ENCODE measurements at places on chromosomes 12 and 14.

- H3K4me1 ChIP-seq, result no peaks in the 10 kb centered on the region
- no peak overlapping the region for H3K27ac ChIP-seq
- H3K36me3 ChIP-seq, result no peaks in the 10 kb centered on the region
- no peak for DNase-seq
Measured at GRCh38 chr12:100515968-100516367, 42.3 kb downstream of the NR1H4 start.

DNA sequence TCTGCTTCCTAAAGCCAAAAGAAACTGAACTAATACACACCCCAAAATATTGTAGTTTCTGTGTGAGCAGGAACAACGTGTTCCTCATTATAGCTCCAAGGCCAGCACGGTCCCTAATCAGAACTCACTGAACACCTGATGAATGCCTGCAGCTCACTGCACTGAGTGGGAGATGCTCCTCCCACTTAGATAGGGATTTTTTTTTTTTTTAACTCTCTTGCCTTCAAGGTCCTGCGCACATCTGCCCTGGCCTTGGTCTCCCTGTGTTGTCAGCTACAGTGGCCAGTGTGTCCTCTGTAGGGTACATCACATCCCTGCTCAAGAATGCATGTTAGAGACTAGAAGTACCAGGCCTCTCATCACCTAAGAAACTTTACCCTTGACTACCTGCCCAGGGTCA lies 44.3 kb upstream of the TMPO start:
- H3K27me3 ChIP-seq, result no peaks in the 10 kb centered on the region
- H3K36me3 ChIP-seq, result no peaks in the 10 kb centered on the region
- H3K4me1 ChIP-seq, result no peaks in the 10 kb centered on the region
- no peak for DNase-seq

GRCh38 chr12:14418451-14418890 lies 53.0 kb downstream of the ATF7IP start:
- H3K27me3 ChIP-seq, result no peaks in the 10 kb centered on the region
- H3K4me1 ChIP-seq, result peaks cover 8% of the 10 kb centered on the region

GRCh38 chr14:51121096-51121495 lies 26.2 kb upstream of the TRIM9 start:
- DNase-seq, result no peak
- H3K27me3 ChIP-seq, result no peaks in the 10 kb centered on the region
- H3K4me3 ChIP-seq, result no peak overlapping the region
- H3K4me1 ChIP-seq, result no peaks in the 10 kb centered on the region

DNA sequence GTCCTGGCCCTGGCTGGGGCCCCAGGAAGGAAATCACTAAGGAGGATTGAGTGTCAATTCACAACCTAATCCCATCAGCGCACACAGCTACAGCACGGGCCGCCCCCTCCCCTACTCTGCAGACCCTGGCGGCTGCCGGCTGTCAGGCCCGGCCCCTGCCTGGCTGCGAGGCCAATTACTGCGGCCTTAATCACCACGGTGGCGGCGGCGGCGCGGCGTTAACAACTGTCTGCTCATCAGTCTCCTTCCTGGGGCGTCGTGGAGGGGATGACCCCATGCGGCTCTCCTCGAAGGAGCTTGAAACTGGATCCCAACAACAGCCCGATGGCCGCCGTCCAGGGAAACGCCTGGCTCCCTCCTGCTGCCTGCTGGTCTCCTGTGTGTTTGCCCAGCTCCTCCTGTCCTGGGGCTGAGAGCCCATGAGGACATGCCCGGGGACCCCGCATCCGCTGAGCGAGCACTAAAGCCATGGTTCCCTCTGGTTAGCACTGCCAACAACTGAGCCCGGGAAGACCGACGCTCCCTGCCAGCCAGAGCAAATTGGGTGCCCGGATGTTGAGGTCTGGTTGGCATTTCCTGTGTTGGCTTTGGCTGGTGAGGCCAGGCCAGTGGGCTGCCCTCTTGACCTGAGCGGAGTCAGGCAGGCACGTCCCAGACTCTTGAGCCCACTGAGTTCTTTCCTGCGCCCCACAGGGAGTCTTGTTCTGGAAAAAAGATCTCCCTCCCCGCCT lies 21.8 kb upstream of the EIF2B2 start:
- H3K36me3 ChIP-seq, result no peaks in the 10 kb centered on the region
- H3K27ac ChIP-seq, result no peak overlapping the region

GRCh38 chr12:31843398-31844095 lies 114.7 kb upstream of the AMN1 start:
- H3K4me3 ChIP-seq, result no peak overlapping the region
- no peaks in the 10 kb centered on the region for H3K36me3 ChIP-seq
- no peaks in the 10 kb centered on the region for H3K4me1 ChIP-seq
- DNase-seq, result no peak

DNA sequence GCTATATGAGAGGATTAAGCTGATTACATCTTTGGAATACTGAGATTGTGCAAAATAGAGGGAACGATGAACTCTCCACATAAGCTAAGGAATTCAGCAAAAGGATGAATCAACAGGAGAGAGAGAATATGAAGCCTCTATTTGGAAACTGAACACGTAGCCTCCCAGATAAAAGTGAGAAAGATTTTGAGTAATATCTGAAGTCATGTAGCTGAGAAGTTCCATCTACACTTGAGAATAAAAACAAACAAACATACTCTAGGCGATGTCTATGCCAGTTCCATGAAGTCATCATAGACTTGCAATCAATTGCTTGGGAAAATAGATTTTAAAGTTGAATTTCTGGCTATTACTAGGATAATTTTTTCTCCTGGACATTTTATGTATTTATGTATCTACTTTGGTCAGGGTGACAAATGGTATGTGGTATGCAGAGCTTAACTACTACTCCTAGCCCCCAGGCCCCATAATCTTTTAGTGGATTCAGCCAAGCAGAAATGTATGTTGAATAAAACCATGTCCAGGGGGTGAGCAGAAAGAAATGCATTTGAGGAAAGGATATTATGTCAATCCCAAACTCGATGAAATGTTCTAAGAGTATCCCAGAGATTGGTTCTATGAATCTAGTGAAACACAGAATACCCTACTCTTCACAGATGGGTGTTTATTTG lies 627.4 kb downstream of the DIO2 start:
- H3K36me3 ChIP-seq, result no peaks in the 10 kb centered on the region
- H3K4me1 ChIP-seq, result no peaks in the 10 kb centered on the region
- no peak for DNase-seq

GRCh38 chr14:43041976-43042375 lies 1435.3 kb downstream of the LRFN5 start:
- H3K36me3 ChIP-seq, result no peaks in the 10 kb centered on the region
- H3K4me1 ChIP-seq, result no peaks in the 10 kb centered on the region
- H3K27ac ChIP-seq, result no peak overlapping the region
- DNase-seq, result no peak
- no peak overlapping the region for H3K4me3 ChIP-seq

GRCh38 chr12:100720016-100720654 lies 74.4 kb upstream of the ANO4 start:
- H3K27ac ChIP-seq, result no peak overlapping the region
- peaks cover 38% of the 10 kb centered on the region for H3K27me3 ChIP-seq
- H3K4me3 ChIP-seq, result no peak overlapping the region
- no peaks in the 10 kb centered on the region for H3K4me1 ChIP-seq

- no peaks in the 10 kb centered on the region for H3K4me1 ChIP-seq
- H3K27me3 ChIP-seq, result no peaks in the 10 kb centered on the region
- no peak overlapping the region for H3K4me3 ChIP-seq
- no peak overlapping the region for H3K27ac ChIP-seq
- H3K36me3 ChIP-seq, result no peaks in the 10 kb centered on the region
- no peak for DNase-seq
Measured at GRCh38 chr12:102487226-102487625, 6.9 kb upstream of the IGF1 start.

DNA sequence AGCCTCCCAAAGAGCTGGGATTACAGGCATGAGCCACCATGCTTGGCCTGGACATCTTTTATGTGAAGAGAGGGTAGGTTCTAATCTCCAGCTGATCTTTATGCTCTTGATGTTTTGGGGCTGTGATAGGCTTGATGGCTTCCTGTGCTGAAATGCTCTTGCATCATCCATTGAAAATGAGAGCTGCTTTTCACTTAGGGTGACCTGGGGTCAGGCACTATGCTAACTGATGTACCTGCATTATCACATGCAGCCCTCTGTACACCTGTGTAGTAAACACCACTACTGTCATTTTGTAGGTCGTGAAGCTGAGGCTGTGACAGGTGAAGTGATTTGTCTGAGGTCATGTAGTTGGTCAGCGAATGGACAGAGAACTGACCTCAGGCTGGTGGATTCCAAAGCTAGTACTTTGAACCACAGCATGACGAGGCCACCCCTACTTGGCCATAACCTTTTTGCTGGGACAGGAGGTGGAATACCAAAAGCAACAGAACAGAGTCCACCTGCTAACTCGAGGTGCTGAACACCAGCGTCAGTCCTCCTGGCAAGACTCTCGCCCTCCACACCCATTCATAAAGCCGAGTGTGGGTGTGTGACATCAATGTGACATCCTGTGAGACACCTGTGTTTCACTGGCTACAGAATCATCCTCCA lies 69.1 kb downstream of the C12orf75 start:
- no peak overlapping the region for H3K27ac ChIP-seq
- DNase-seq, result peak; percentile 40
- H3K4me3 ChIP-seq, result no peak overlapping the region
- no peaks in the 10 kb centered on the region for H3K27me3 ChIP-seq
- no peaks in the 10 kb centered on the region for H3K4me1 ChIP-seq

DNA sequence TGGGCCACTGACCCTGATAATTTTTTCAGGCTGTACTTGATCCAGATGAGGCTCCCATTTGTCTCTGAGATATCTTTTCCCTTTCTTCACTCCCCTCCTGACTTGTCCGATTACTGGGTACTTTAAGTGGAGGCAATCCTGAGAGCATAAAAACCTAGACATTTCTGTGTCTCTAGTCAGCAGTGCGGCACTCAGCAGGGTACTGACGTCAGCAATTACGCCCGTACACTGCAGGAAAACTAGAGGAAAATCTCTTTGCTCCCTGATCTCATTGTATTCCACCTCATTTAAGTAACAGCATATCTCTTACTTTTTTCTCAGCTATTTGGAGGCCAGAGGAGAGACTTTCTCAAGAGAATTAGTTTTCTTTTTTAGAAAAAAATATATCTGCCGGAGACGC lies 315.5 kb upstream of the OR4E1 start:
- H3K27ac ChIP-seq, result no peak overlapping the region
- DNase-seq, result no peak
- H3K4me1 ChIP-seq, result no peaks in the 10 kb centered on the region
- H3K27me3 ChIP-seq, result no peaks in the 10 kb centered on the region

DNA sequence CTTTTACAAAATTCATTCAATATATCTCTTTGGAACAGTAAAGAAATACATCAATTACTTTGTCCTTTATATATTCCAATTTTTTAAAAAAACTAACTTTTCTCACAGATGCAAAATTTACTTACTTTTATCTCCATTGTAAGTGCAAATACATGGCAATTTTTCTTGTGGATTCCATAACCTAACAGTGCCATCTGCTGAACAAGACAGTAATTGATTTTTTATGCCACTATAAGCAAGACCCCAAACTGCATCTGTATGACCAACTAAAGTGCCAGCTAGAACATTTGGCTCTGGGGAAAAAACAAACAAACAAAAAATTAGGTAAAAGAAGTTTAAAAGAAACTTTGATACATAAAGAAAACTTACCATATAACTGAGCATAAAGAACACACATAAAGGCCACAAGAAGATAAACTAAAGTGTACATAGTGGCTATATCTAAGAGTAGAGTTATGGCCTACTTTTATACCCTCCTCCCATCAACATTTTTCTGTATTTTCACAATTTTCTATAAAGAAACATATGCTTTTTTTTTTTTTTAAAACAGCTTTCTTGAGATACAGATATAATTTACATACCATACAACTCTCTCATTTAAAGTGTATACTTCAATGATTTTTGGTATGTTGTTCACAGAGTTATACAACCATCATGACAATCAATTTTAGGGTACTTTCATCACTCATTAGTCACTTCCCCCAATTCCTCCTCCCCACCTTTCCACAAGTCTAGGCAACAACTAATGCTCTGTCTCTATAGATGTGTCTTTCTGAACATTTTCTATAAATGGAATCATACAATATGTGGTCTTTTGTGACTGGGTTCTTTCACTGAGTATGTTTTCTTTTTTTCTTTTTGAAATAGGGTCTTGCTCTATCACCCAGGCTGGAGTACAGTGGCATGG lies 32.6 kb downstream of the COCH start:
- no peak for DNase-seq
- H3K4me1 ChIP-seq, result no peaks in the 10 kb centered on the region
- H3K4me3 ChIP-seq, result no peak overlapping the region
- no peak overlapping the region for H3K27ac ChIP-seq
- no peaks in the 10 kb centered on the region for H3K36me3 ChIP-seq

- no peak overlapping the region for H3K27ac ChIP-seq
- no peak for DNase-seq
- H3K27me3 ChIP-seq, result no peaks in the 10 kb centered on the region
Measured at GRCh38 chr12:67541625-67541991, 106.9 kb upstream of the DYRK2 start.

GRCh38 chr12:60027266-60027665 lies 431.4 kb downstream of the SLC16A7 start:
- H3K36me3 ChIP-seq, result no peaks in the 10 kb centered on the region
- DNase-seq, result no peak
- no peaks in the 10 kb centered on the region for H3K27me3 ChIP-seq
- no peak overlapping the region for H3K27ac ChIP-seq
- no peaks in the 10 kb centered on the region for H3K4me1 ChIP-seq

DNA sequence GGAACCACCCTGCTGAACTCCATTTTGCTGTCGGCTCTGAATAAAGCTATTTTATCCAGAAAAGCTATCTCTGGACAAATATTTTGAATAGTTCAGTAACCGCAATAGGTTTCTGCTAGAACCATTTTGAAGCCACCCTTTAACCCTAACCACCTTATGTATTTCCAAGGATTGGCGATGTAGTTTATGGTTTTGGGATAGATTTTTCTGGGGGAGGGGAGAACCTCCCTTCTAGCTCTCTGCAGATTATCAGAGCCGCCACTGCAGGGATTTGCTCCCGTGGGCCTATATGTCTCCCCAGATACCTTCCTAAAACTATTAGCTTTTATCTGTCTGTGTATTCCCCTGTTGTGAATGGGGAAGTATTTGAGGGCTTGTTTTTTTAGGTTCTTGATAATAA lies 1.8 kb upstream of the TUBA1B start:
- peaks cover 7% of the 10 kb centered on the region for H3K36me3 ChIP-seq
- H3K4me1 ChIP-seq, result no peaks in the 10 kb centered on the region
- H3K27me3 ChIP-seq, result no peaks in the 10 kb centered on the region
- H3K27ac ChIP-seq, result no peak overlapping the region
- H3K4me3 ChIP-seq, result no peak overlapping the region

GRCh38 chr12:57475271-57476161 lies 4.2 kb downstream of the ARHGAP9 start:
- H3K36me3 ChIP-seq, result no peaks in the 10 kb centered on the region
- no peak for DNase-seq
- H3K27ac ChIP-seq, result no peak overlapping the region

- no peak for DNase-seq
- no peaks in the 10 kb centered on the region for H3K4me1 ChIP-seq
- H3K36me3 ChIP-seq, result no peaks in the 10 kb centered on the region
- H3K27me3 ChIP-seq, result no peaks in the 10 kb centered on the region
- H3K27ac ChIP-seq, result no peak overlapping the region
Measured at GRCh38 chr14:50357124-50357523, 39.6 kb downstream of the CDKL1 start.

DNA sequence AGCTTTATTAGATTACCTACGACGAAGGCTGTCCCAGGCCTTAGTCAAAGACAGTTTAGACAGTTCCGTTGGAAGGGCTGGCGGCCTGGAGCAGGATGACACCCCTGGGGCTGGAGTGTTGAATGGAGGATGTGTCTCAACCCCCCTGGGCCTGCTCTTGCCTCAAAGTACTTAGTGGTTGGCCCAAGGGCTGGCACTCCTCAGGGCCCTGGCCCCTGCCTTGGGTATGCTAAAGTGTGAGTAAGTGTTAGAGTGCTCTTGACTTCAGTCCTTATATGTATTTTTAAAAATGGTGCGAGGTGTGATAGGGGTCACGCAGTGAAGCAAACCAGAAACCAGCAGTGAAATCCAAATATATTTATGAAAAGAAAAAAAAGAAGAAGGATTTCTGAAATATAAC lies 261.6 kb downstream of the KTN1 start:
- H3K36me3 ChIP-seq, result no peaks in the 10 kb centered on the region
- DNase-seq, result no peak
- H3K4me3 ChIP-seq, result no peak overlapping the region
- H3K27me3 ChIP-seq, result no peaks in the 10 kb centered on the region
